ENCODE measurements at places on chromosomes 4 and X.

GRCh38 chr4:155681886-155682285 lies 15.2 kb downstream of the GUCY1A1 start:
- DNase-seq: no peak

- no peak for DNase-seq
Observed at GRCh38 chrX:115894087-115894486, 276.5 kb upstream of the AGTR2 start.

DNA sequence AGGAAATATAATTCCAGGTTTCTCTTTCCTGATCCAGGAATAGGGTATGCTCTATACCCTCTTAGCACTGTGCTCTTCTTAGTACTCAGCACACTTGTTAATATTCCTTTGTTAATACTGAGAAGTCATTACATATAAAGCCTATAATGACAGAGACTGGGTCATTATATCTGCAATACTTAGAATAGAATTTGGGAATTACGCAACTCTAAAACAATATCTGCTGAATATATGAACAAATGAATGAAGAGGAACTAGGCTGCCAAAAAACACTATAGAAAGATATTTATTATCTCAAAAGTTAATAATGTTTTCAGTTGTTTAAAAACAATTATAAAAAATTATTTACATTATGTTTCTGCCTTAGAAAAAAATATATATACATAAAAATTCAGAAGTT lies 36.4 kb upstream of the ANKRD50 start:
- no peak for DNase-seq

GRCh38 chrX:20037186-20037585 lies 46.3 kb upstream of the BCLAF3 start:
- no peak for DNase-seq

- no peak for DNase-seq
Observed at GRCh38 chr4:176675810-176676209, 116.9 kb downstream of the VEGFC start.

DNA sequence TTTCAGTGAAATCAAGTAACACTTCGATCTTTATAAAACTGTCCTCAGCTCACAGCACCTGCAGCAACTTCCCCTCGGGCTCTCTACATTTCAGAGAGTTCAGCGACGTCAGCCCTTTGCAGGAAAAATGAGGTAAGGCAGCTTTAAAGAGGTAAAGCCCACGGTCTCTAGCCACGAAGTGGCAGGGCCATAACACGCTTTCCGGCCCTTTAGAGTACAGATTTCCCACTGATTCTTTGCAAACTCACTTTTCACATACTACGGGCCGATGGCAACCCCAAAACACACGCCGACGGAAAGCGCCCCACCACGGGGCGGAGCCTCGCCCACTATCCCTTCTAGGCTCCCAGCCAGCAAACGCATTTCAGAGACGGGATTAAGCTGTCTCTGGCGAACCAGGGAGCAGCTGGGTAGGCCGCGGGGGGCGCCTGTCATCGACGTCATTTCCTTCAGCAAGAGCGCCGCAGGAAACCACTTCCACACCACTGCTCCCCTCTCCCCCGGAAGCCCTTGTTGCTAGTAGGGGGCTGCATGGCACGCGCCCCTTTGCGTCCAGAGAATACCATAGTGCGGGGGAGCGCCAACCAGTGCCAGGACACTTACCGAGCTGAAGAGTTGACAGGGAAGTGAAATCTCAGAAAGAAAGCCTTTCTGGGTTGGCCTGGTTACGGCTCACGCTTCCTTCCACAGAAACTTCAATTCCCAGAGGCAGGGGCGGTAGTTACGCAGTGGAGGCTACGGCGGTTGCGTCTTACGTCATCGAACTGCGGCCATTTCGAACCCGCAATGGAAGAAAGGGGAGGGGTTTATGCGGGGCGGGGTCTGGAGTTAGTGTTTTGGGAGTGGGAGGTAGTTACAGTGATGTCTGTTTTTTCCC lies at the start of gene TRMT10A:
TRMT10A (minus strand) TSS at position 730 of the 877 bp plus-strand sequence. CDS start 4,701 bp downstream, outside the sequence.
- peak; percentile 94 for DNase-seq

- no peak for DNase-seq
Observed at GRCh38 chr4:40731792-40732245, 17.9 kb upstream of the NSUN7 start.

- DNase-seq: no peak
Observed at GRCh38 chr4:178808106-178808505, 1365.9 kb upstream of the AGA start.

DNA sequence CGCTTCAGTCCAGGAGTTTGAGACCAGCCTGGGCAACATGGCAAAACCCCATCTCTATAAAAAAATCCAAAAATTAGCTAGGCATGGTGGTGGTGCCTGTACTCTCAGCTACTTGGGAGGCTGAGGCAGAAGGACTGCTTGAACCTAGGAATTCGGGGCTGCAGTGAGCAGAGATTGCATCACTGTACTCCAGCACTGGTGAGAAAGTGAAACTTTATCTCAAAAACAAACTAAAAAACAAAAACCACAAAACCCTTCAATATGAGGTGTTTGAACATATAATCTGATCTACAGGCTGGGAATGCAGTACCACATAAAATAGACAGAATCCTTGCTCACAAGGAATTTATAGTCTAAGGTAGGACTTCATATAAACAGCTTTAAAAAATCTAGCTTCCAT lies 103.9 kb downstream of the PDS5A start:
- no peak for DNase-seq

DNA sequence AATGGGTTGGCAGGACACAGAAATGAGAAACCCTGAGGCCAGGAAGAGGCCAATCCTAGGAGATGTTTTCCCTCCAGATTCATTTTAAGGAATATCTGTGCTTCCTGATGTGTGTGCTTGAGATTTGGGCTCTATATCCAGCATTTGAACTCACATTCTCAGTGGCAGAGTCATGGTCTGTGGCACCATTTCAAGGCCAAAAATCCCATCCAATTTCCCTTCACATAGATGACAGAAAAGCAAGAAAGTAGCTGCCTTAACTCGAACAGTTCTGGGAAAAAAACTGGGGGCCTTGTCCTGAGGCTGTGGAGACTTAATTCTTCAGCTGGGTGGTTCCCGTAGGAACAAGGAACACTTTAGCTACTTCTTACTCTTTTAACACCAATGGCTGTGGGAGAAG lies 27.4 kb downstream of the TAF7L start:
- DNase-seq: no peak

GRCh38 chr4:39032218-39033085 lies at the start of gene TMEM156:
TSS of gene TMEM156 (minus strand) at chr4:39032409. CDS start at chr4:39032313, 96 bp downstream.
- peak; percentile 17 for DNase-seq

DNA sequence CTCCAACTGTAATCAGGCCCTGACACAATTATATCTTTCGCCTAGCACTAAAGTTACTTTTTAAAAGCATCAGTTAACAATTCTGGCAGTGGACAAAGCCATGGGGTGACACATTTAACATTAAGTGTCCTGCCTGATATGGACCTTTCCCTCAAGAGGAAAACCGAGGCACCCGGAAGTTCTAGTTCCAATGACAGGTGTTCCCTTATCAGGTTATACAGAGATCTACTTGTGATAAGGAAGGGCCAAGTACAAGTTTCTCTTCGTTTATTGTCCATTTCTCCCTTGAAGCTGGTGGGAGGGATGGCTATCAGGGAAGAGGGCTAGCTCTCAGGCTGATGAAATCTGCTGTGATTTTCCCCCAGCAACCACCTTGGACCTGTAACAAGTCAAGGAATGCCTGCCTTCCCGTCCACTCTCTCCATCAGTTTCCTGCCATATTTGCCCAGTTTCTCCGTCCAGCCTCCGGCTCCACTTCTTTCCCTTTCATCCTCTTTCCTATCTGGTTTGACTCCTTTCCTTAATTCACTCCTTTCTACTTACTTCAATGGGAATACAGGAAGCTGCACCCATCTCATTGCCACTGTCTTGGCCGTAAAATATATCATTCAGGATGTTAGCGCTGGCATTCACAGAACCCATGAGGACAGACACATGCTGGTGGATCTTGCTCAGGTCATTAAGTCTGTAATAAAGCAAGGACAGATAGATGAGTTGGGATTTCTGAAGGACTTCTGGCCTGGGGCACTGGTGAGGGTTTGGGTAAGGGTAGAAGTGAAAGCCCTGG lies 95.0 kb downstream of the DGKK start:
- no peak for DNase-seq

- DNase-seq: no peak
Observed at GRCh38 chrX:97494756-97495372, 611.2 kb downstream of the RPA4 start.

- no peak for DNase-seq
Observed at GRCh38 chr4:103721251-103721650, 1.5 kb upstream of the TACR3 start.

GRCh38 chr4:124253080-124253479 lies 459.5 kb downstream of the ANKRD50 start:
- no peak for DNase-seq

- DNase-seq: no peak
Observed at GRCh38 chr4:655464-656151, 18.5 kb downstream of the ATP5ME start.

- no peak for DNase-seq
Observed at GRCh38 chrX:11066812-11067211, 44.3 kb upstream of the HCCS start.

GRCh38 chr4:165210566-165210965 lies 3.2 kb downstream of the KLHL2 start:
- DNase-seq: no peak

DNA sequence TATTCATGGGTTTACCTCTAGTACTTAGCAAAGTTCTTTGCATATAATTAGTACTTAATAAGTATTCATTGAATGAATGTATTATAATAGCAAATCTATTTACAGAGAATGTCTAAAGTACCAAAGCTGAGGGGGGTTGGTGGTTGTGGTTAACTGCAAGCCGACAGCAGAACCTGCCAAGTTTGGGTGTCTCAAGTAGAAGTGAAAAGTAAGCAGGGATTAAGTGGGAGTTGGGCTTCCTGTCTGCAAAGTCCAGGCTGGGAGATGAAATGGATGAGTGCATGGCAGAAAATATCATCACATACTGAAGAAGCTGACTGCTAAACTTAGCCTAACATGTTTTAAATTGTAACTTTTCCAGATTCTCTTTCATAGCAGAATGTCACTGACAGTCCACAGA lies 169.6 kb downstream of the CAMK2D start:
- DNase-seq: no peak

DNA sequence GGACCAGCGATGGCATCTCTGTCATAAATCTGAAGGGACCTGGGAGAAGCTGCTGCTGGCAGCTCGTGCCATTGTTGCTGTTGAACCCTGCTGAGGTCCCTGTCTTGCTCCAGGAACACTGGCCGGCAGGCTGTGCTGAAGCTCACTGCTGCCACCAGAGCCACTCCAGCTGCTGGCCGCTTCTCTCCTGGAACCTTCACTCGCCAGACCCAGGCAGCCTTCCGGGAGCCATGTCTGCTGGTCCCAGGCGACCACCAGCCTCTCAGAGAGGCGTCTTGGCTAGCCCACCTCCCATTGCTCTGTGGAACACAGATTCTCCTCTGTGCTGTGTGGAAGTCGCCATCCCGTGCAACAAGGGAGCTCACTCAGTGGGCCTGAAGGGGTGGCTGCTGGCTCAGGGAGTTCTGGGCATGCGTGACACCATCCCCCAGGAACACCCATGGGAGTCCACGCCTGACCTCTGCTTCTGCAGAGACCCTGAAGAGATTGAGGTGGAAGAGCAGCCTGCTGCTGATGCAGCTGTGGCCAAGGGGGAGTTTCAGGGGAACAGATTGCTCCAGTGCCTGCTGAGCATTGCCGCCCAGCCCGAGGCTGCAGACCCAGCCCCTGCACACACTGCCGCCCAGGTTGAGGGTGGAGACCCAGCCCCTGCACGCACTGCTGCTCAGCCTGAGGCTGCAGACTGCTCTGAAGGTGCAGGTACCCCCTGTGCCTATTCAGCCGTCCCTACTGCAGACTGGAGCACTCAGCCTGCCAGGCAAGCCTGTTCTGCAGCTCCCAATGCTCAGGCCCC lies 33.1 kb upstream of the CYP4V2 start:
- no peak for DNase-seq

DNA sequence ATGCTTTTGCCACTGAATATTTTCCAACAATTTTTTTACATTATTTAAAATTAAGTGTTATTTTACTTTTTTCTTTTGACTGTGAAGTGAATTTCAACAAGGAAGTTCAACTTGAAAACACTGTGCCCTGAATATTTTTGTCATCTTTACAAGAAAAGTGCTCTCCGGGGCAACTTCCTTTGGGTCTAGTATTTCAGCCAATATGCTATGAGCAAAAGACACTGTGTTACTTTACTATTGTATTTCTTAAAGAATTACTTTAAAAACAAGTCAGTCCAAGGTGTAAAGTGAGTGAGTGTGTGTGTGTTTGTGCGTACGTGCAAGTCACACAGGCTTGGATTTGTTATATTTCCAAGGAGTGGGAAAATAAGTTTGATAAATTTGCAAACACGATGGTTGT lies 7.6 kb upstream of the USP53 start:
- DNase-seq: no peak

DNA sequence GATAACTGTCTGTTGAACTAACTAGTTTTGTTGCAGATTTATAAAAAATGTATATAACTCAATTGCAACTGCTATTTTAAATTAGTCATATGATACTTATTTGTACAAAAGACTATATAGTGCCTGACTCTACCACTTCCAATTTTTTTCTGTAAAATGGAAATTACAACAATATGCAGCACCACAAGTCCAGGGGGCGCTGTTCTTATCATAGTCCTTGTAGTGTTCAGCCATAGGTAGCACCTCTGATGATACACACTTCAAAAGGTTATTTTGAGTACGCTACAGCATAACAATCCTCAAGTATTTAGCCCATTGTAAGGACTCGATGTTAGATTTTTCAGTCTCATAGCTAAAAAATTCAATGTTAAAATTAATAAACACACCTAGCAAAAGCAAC lies 174.9 kb downstream of the CORIN start:
- DNase-seq: no peak

DNA sequence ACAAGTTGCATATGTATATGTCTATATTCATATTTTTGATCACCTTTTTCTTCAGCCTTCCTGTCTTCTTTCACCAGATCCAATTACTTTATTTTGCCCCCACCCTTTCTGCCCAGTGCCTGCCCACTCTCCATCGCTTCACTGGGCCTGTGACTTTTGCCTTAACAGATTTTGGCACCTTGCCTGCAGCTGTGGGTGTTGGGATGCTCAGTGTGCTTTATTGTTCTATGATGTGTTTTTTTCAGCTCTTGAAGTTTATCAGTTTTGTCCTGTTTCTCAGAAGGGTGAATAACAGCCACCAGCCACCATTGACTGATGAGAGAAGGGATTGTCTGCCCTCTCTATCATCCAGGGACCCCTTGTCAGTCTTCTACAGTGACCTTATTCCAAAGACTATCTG lies 77.2 kb upstream of the GALNT7 start:
- no peak for DNase-seq

GRCh38 chr4:113349430-113349829 lies 300.0 kb downstream of the ANK2 start:
- no peak for DNase-seq

GRCh38 chr4:115233600-115233999 lies 120.2 kb upstream of the NDST4 start:
- no peak for DNase-seq

All from stimulated activated CD8-positive, alpha-beta memory T cell treated with anti-CD3 and anti-CD28 coated beads, Interleukin-15, amount 100 ng/mL, for 48 hours (primary cell).